ENCODE measurements at places on chromosomes 6 and 20.
A peak's percentile ranks its signal among the peaks of the same experiment; 100 is the strongest.

DNA sequence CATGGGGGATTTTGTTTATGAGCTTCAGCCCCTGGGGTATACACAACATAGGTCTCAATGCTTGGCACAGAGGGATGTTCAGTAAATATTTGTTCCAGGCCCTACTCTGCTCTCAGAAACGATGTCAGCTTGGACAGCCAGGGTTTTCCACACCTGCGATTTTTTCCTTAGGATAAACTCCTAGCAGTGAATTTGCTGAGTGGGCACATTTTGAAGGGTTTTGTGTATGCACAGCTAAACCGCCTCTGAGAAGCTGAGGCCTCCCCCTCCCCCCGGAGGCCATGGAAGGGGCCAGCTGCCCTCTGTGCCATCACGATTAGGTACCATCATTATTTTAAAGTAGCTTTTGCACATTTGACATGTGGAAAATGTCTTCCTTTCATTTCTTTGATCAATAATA lies 199.5 kb downstream of the TAF4 start:
- DNase-seq: no peak

- DNase-seq: no peak
These were observed 10.5 kb upstream of the ZNF334 start for GRCh38 chr20:46523696-46524328.

GRCh38 chr6:33923857-33924514 lies 120.2 kb upstream of the MLN start:
- no peak for DNase-seq

- DNase-seq: no peak
These were observed 140.4 kb downstream of the OPRM1 start for GRCh38 chr6:154179434-154179833.

- no peak for DNase-seq
These were observed 117.6 kb upstream of the CDH4 start for GRCh38 chr20:61134296-61135030.

DNA sequence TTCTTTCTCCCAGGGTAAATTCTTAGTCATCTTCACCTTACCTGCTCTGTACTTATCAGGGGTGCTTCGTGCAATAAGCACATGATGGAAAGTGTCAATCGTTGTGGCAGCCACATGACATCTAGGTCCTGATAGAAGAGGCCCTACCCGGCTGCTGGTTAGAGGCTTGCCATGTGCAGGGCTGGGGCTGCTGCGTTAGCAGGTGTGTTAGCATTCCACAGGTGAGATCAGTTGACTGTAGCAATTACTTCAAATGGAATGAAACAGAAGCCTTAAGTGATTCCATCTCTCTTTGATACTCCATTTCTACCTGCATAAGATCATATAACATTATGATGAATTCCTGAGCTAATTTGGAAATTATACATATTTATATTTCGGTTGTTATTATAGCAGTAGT lies 127.0 kb downstream of the UST start:
- DNase-seq: no peak

DNA sequence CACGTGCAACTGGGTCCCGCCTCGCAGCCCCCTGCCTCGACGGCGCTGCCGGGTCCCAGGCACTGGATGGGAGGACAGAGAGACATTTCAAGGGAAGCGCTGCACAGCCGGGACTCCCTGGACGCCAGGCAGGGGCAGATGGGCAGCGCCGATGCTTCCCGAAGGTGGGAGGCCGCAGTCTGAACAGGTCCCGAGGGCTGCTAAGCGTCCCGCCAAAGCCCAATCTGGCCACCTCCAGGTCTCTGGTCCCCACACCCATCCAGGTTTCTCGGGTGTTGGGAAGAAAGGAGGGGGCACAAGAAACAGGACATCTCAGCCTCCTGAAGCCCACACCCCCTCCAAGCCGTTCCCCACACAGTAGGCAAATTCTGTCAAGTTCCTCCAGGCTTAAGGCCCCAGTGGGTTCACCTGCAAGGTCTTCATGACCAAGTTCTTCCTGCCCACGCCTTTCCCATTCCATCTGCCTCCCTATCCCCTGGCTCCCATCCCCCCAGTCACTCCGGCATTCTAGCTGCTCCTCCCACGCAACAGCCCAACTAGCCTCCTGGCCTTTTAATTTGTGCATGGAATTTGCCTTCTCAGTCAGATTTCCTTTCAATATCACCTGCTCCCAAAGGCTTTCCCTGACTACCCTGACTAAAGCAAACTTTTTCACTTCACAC lies 5.4 kb upstream of the CPXM1 start:
- no peak for DNase-seq

DNA sequence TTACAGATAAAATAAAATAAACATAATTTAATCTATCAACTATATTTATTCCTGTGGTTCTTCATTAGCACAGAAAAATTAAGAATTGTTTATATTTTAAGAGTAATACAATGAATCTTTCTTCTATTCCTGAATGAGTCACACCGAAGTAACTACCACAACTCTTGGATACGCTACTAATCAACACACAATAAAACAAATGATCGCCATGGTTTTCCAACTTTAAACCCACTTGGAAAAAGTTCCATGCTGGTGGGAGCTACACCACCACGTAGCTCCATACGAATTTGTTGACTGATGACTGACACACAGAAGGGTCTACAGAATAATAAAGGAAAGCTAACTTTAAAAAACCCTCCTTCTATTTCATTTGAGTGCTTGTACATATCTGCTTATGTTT lies 135.8 kb upstream of the NEDD9 start:
- no peak for DNase-seq

GRCh38 chr6:155333414-155333813 lies 19.1 kb upstream of the TFB1M start:
- DNase-seq: no peak

DNA sequence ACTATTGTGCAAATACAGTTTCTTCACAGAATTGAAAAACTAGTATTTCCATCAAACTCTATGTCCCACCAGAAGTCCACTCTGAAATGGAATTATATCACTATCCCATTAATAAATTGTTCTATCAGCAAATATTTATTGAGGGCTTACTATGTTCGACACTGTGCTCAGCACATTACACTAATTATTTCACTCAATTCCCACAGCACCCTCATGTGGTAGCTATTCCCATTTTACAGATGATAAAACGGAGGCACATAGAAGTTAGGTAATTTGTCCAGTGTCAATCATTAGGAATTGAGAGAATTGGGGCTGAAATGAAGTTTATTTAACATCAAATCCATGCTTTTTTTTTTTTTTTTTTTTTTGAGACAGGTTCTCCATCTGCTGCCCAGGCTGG lies 52.5 kb downstream of the MKKS start:
- no peak for DNase-seq

- no peak for DNase-seq
These were observed 61.1 kb upstream of the TBX18 start for GRCh38 chr6:84825461-84825860.

DNA sequence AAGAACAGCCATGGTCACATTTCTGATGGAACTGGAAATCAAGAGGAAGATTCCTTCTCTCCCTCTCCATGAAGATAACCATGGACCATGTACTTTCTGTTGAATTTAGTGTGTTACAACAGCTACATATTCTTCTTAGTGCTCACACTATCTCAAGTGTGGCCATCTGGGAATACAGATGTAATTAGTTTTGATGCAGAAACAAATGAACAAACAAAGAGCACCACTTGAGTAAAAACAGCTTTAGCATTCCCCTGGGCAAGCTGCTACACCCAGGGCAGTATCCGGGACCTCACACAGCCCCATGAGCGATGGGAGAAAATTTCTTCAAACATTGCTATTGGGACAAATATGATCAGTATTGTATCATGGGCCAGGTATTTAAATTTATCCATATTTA lies 75.2 kb downstream of the RAMACL start:
- no peak for DNase-seq

DNA sequence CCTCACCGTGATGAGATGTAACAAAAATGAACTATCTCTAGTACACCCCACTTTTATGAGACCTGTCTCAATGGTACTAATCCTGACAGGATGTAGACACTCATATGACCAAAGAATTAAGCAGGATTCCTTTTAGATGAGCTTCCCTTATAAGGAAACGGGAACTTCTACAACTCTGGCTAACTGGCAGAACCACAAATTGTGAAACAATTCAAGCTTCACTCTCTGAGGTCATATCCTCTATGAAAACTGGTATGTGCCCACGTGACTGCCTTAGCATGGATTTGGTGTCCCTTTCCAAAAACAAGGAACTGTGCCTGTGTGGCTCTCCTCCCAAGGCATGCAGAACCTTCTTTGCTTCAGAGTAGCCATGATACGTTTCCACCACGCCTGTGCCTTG lies 14.1 kb upstream of the CPNE5 start:
- DNase-seq: peak; percentile 15

All from amniotic stem cell (primary cell).